ENCODE measurements at places on chromosomes 4 and X.

- peak; percentile 61 for DNase-seq
Measured at GRCh38 chr4:85761803-85762528, 287.0 kb downstream of the ARHGAP24 start.

- peak; percentile 25 for DNase-seq
Measured at GRCh38 chr4:130600706-130601105, 1504.8 kb downstream of the C4orf33 start.

DNA sequence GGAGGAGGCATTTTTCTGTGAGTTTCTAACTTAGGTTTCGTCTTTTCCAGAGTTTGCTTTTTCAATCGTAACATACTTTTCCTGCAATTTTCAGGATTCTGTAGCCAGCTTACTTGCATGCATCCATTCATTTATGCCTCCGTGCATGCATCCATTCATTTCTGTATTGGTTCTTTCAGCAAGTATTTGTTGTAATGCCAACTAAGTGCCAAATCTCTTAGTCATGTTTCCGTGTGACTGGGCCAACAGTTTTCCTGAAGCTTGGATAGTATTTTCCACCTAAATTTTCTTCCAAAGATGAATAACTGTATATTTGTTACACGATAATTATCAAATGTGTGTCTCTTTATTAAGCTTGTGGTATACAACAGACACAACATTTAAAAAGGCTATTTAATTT, 41.5 kb downstream of the CBLL2 start:
- DNase-seq, result no peak

GRCh38 chr4:168274871-168275270, 43.7 kb downstream of the DDX60 start:
- DNase-seq, result no peak

DNA sequence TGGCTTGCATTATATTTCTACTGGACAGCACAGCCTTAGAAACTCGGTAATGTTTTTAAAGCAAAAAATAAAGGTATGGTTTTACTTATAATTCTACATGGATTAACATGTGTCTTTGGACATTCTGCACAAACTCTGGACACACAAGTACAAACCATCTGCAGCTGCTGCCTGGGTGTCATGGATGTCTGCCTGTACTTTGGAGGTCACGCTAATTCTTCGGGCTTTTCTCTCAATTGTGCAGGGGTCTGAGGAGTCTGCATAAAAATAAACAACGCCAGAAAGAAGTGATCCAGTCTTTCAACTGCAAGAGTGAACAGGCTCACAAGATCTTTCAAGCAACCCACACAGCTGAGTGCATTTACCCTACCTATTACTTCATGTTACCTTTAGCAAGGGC, 55.2 kb downstream of the TAB3 start:
- no peak for DNase-seq

GRCh38 chr4:150746156-150746555, 164.2 kb downstream of the MAB21L2 start:
- peak; percentile 15 for DNase-seq

GRCh38 chrX:12975991-12976558, 1.2 kb downstream of the TMSB4X start:
- no peak for DNase-seq

- DNase-seq, result peak; percentile 1
Measured at GRCh38 chrX:40244980-40245379, 147.2 kb upstream of the BCOR start.

GRCh38 chr4:153401501-153401900, 57.0 kb downstream of the MND1 start:
- no peak for DNase-seq

DNA sequence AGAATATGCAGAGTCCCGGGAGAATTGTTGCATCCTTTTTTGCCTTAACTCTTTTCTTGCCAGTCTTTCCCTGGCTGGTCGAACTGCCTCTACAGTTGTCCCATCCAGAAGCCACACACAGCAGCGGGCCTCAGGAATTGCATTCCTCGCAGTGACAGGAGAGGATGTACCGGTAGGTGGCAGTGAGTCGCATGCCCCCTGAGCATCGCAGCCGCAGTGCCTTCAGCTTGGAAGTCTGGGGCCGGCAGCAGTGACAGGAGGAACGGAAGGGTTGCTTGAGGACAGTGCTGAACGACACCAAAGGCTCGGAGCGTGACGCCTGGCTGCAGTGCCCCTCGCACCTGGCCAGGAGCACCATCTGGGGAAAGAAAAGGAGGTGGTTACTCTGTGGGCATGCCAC, 23.5 kb downstream of the NDP start:
- no peak for DNase-seq

DNA sequence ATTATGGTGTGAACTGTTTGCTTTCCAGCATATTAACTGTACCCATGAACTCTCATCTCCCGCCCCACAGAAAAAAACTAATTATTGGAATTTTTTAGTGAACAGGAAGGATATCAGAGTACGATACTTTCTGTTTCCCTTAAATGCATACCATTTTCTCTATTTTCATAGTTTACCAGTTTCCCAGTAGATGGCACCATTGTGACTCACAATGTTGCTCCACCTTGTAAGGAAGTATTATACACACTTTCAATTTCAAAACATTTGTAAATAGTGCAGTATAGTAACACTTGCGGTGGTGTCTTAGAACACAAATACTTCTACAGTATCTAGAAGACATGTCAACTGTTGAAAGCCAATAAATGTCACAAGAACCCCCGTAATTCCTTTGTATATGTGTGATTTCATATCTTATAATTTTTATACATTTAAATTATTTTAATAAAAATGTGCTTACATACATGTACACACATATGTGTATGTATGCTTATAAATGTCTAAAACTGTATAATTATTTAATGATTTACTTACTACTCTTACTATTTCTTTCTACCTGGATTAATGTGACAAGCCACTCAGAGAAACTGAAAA, 167.3 kb downstream of the SLIT2 start:
- DNase-seq, result peak; percentile 51

DNA sequence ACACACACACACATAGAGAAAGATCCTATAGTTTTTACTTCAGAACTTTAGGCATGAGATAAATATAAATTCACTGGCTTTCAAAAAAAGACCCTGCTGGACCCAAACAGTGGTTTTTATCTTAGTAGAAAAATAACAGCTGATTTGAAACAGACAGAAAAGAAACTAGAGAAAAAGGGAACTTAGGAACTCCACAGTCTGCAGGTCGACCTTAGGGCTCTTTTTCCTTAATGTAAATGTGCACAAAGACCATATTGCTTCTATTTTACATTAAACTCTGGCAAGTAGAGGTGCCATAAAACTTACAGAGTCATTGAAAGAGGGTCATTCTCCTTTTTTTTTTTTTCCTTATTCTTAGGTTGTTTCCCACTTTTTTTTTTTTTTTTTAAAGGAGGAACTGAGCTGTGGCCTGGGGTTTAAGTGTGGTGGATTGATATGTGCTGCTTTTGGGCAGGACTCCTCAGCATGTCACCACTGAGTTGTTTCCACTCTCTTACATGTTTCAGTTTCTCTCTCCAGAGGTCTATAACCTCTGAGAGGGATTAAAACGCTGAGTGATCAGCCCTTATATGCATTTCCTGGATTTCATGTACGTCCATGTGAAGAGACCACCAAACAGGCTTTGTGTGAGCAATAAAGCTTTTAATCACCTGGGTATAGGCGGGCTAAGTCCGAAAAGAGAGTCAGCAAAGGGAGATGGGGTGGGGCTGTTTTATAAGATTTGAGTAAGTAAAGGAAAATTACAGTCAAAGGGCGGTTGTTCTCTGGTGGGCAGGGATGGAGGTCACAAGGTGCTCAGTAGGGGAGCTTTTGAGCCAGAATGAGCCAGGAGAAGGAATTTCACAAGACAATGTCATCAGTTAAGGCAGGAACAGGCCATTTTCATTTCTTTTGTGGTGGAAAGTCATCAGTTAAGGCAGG, 70.8 kb upstream of the PACRGL start:
- no peak for DNase-seq

GRCh38 chrX:10847333-10847732, 226.9 kb upstream of the MID1 start:
- no peak for DNase-seq

DNA sequence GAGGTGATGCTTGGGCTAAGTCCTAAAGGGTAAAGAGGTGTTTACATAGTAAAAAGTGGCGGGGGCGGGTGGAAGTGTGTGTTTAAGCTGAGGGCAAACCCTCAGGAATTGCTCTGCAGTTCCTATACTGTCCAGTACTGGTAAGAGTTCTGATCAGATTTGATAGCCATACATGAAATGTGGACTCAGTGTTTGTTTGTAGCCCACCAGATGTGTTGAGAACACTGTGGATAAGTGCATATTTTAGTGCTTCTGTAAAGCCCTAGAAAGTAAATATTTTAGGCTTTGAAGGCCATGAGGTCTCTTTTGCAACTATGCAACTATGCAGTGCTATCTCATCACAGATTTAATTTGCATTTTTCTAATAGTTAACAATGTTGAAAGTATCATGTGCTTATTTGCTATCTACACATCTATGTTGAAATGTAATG, 80.7 kb upstream of the EOLA2 start:
- DNase-seq, result peak; percentile 12

DNA sequence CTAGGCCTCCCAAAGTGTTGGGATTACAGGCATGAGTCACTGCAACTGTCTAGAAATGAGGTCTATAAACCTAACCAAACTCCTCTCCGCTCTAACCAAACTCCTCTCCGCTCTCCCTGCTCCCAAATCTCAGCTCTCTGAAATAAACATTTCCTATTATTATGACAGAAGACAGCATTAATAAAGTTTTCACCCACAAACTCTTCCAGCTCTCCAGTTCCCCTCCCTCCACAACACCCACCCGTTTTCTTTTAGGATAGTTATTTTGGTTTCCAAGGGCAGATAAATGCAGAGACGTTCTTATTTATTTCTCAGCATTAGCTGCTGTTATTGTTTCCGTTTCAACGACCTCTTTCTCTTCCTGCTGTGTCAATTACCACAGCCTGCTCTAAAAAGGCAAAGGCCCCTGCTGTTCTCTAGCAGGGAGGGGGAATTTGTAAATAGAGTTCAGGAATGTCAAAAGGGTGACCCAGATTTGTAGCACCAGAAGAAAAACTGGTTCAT, 13.3 kb upstream of the SCD5 start:
- DNase-seq, result no peak

DNA sequence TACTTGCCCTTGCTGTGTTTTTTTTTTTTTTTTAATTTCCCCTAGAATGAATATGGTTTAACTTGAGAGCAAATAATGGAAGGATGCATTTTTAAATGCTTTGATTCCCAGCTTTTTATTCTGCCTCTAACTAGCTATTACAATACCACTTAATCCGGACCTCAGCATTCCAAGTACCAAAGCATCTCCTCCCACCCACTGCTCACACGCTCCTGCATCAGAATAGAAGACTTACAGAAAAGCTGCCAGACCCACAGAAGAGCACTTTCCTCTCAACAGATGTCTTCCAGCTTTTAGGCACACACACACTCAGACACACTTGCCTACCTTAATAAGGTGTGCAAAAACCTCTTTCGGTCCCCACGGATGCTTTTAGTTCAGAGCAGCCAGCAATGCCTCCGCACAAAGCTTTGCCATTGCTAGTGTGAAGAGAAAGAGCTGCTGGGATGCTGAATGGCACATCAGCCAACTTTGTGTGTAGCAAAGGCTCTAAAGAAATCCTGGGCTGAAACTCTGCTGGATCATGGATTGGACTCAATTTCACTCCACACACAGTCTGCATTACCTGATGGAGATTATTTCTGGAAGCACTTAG, 1056.2 kb downstream of the DMD start:
- no peak for DNase-seq

DNA sequence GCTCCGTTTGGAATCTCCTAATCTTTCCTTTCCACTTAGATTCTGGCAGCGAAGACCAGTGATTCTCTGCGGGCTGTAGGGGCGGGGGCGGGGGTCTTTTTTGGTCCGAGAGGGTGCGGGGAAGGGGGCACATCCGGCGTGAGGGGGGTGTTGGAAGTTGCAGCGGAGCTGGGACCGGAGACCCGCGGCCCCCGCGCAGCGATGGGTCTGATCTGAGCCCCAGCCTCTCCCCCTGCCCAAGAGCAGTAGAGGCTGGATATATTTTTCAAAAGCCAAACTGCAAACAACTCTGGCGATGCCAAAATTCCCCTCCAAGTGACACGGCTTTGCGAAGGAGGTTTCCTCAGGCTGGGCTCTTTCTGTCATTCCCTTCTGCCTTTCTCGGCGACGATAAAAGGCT, 355 bp downstream of the GRID2 start:
- no peak for DNase-seq

DNA sequence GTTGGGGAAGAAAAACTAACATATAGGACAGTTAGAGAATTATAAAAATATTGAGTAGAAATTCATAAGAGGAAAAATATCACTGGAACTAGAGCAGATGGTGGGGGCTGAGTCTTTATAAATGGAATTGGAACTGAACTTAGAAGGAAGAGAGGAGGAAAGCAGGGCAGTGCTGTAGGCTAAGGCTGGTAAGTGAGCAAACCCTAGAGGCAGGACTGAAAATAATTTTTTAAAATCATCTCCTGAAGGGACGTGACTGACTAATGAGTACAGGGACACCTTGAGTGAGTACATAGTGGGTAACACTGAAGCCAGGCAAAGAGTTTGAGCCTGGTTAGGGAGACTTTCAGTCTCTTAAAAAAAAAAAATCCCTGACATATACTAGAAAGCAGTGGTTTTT, 63.3 kb downstream of the GALNT7 start:
- no peak for DNase-seq

DNA sequence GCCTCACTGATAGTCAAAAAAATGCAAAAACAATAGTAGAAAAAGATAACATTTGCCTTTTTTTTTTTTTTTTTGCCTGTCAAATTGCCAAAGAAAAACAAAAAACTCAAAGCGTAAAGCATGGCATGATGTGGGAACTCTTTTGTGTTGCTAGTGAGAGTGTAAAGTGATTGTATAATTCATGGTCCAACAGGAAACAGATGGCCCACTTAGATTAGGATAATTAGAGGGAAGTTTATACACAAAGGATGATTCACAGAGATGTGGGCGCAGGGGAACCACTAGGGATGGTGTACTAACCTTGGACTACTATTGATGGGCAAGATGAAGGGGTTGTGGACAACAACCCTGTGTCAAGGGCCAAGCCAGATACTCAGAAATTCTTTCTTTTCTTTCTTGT, 16.4 kb downstream of the MCUB start:
- DNase-seq, result no peak

DNA sequence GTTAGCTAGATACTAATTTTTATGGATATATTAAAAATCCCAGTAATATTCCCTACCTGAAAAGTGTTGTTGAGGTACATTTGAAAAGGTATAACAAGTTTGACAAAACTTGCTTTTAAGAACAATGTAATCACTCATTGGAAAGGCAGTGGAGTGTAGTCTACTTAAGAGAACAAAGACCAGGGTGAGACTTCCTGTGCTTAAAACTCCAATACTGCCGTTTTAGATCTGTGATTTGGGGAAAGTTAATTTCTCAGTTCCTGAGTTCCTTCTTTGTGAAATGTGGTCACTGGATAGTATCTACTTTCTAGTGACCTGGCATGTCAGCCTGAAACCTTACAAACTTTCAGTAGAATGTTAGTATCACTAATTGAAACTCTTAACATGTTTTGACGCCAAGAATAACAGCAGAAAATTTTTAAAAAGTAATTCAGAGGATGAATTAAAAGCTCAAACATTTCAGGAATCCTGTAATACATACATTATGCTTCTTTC, 56.8 kb downstream of the PCDH7 start:
- no peak for DNase-seq

- DNase-seq, result peak; percentile 69
Measured at GRCh38 chr4:28391877-28392276, 1531.2 kb downstream of the STIM2 start.

GRCh38 chr4:35559559-35560365, 684.6 kb downstream of the ARAP2 start:
- no peak for DNase-seq

- DNase-seq, result no peak
Measured at GRCh38 chr4:8189551-8190466, 9.3 kb upstream of the SH3TC1 start.

GRCh38 chr4:24927049-24927448, 14.2 kb upstream of the CCDC149 start:
- DNase-seq, result no peak

Data from HFFc6 (cell line).